ENCODE measurements at places on chromosomes 2 and 18.

DNA sequence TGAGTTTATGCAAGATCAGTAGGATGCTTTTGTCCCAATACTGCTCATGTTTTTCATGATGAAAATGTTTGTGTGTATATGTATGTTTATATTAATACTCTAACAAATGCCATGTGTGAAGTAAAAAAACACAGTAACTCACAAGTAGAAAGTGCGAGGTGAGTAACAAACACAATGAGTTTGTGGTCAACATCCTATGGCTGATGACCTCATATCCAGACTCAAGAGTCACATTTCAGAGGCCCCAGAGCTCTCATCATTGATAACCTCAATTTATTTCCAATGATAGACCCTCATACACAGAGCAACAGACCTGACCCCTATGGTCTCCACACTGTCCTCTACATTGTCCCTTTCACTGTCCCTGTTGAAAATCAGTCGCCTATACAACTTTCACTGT lies 34.5 kb downstream of the ZNF519 start:
- no peak for DNase-seq

GRCh38 chr2:74439803-74440377 lies 1.8 kb downstream of the RTKN start:
- DNase-seq, result no peak

DNA sequence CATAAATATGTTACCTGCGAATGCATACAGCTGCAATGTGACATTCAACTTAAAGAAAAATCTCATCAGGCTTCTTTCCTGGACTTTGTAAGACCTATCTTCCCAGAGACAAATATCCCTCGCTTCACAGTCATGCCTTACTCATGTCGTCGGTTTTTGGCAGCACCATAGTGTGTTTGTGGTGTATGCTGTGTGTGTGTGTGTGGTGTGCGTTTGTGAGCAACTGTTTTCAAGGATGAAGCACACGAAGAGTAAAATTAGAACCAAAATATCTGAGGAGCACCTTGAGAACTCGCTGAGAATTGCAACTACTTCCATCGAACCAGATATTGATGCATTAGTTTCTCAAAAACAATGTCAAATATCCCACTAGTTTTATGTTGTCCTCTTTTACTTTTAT lies 56.9 kb downstream of the ASB1 start:
- no peak for DNase-seq

- DNase-seq, result no peak
Measured at GRCh38 chr18:63138436-63139340, 180.9 kb downstream of the BCL2 start.
